ENCODE measurements at places on chromosomes 2 and 18.

- no peak for DNase-seq
These were observed 1.5 kb upstream of the SPTBN1 start for GRCh38 chr2:54454548-54455130.

GRCh38 chr2:197096649-197097048 is 170.1 kb upstream of the PGAP1 start:
- DNase-seq, result no peak

DNA sequence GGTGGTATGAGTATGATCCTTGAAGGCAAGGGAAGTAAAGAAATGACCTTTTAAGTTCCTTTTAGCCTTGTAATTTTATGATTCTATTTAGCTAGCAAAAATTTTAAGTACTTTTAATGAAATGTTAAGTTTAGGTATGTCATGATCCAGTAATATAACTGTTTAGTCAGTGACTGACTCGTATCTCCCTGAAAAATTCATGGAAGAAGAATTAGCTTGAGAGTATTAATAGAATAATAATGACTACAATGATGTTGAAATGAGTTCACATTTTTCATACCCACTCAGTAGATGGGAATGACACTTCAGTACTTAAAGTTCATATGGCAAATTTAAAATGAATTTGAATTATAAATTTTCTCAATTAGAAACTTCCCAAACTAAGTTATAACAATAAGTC is 14.6 kb downstream of the RAB3GAP1 start:
- no peak for DNase-seq

DNA sequence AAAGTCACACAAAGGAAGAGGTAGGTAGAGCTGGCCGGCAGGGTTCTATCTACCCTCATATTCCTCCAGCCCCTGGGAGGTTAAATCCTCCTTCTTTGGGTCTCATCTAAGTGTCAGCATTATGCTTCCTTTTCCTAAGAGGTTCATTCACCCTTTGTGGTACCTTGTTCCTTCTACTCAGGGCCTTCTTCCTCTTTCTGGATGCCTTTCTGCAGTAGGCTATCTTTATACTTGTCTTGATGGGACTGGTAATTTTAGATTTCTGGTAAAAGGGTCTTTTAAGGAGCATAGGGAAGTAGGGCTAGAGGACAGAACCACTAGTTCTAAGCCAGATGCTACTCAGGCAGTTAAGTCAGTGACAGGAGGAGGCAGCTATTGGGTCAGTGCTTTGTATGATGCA is 13.7 kb upstream of the TNP1 start:
- DNase-seq, result no peak

GRCh38 chr2:221156062-221156734 is 415.9 kb downstream of the EPHA4 start:
- DNase-seq, result no peak

- no peak for DNase-seq
These were observed 2.0 kb downstream of the SMAD2 start for GRCh38 chr18:47928466-47928865.

GRCh38 chr2:151277067-151277466 is 12.4 kb downstream of the NMI start:
- DNase-seq, result no peak

DNA sequence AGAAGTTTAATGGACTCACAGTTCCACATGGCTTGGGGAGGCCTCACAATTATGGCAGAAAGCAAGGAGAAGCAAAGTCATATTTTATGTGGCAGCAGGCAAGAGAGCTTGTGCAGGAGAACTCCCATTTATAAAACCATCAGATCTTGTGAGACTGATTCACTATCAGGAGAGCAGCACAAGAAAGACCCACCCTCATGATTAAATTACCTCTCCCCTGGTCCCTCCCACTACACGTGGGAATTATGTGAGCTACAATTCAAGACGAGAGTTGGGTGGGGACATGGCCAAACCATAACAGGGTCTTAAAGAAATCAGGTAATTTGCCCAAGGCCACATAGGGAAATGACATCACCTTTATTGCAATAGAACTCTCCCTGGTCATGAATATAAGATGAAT is 1073.3 kb upstream of the ACVR2A start:
- no peak for DNase-seq

DNA sequence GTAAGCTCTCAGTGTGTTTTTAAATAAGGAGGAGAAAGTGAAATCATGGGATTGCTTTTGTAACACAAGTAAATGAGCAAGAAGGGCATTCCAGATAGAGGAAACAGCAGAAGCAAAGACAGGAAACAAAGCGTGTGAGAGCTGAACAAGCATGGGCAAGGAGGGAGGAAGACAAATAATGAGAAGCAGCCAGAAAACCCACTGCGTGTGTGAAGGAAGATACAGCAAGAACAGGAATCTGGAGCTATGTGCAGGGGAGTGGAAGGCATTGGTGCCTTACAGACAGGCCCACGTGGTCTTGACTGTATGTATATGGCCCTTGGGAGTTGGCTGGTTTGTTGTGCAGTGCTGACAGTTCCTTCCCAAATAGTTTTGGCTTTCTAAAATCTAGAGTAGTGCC is 88.6 kb downstream of the AAK1 start:
- no peak for DNase-seq

DNA sequence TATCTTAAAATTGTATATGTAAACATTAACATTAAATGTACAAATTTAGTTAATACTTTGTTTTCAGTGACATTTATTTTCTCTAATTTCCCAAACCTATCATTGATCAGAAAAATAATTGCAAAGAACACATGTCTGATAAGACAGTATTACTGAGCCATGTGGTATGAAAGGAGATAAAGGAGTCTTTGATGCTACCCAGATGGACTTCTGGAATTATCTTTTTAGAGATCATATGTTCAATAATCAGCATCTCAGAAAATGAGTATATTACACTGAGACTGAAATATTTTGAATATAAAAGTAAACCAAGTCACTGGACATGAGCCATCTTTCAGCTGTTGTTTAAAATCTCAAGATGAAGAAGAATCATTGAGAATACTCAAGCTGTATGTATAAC is 153.3 kb downstream of the PHLPP1 start:
- DNase-seq, result no peak

- no peak for DNase-seq
These were observed 79.2 kb downstream of the PRPF40A start for GRCh38 chr2:152638056-152638455.

- DNase-seq, result no peak
These were observed 17.0 kb upstream of the CD8A start for GRCh38 chr2:86807468-86808275.
